ENCODE measurements at places on chromosomes 13 and 19.

- DNase-seq, result no peak
Measured at GRCh38 chr19:4744451-4745174, 21.0 kb upstream of the DPP9 start.

GRCh38 chr13:46170268-46170667, 11.7 kb downstream of the LCP1 start:
- no peak for DNase-seq

- no peak for DNase-seq
Measured at GRCh38 chr13:97205465-97205864, 16.7 kb upstream of the MBNL2 start.

DNA sequence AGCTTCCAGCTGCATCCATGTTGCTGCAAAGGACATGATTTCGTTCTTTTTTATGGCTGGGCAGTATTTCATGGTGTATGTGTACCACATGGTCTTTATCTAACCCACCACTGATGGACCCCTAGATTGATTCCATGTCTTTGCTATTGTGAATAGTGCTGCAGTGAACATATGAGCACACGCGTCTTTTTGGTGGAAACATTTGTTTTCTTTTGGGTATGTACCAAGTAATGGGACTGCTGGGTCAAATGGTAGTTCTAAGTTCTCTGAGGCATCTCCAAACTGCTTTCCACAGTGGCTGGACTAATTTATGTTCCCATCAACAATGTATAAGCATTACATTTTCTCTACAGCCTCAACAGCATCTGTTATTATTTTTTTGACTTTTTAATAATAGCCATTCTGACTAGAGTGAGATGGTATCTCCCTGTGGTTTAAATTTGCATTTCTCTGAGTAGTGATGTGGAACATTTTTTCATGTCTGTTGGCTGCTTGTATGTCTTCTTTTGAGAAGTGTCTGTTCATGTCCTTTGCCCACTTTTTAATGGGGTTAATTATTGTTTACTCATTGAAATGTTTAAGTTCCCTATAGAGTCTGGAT, 6.8 kb upstream of the UBE2L5 start:
- DNase-seq, result no peak

DNA sequence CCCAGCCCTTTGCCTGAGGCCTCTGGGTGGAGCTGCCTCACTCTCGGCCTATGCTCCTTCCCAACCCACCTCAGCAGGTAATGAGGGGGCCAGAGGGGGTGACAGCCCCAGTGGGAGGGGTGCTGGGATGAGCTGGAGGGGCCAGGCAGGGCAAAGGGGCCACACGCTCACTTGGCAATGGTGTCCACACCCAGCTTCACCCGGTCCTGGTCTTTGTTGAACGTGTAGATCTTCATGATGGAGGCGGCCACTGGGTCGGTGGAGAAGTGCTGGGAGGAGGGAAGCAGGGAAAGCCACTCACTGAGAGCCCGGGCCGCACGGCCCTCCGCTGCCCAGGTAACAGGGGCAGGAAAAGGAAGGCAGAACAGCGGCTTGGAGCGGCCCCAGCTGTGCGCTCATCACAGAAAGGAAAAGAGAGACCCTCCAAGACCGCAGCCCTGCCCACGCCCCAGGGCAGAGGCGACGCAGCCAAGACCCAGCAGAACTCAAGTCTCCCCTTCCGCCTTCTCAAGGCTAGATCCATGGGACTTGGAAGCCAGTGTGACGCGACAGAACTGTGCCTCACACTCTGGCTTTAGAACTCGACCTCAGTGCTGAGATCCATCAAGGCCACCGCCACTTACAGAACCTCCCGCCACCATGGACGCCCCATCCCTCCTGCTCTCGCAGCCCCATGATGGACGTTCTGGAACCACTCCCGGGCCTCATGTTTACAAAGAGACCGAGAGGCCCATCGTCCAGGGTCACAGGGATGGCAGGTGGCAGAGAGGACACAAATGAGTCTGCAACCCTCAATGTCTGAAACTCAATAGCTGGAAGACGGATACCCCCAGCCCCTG, 9.2 kb downstream of the UBXN6 start:
- no peak for DNase-seq

GRCh38 chr13:100341327-100341726, 247.3 kb downstream of the GGACT start:
- no peak for DNase-seq

- DNase-seq, result no peak
Measured at GRCh38 chr13:29893438-29893837, 43.0 kb upstream of the UBL3 start.

DNA sequence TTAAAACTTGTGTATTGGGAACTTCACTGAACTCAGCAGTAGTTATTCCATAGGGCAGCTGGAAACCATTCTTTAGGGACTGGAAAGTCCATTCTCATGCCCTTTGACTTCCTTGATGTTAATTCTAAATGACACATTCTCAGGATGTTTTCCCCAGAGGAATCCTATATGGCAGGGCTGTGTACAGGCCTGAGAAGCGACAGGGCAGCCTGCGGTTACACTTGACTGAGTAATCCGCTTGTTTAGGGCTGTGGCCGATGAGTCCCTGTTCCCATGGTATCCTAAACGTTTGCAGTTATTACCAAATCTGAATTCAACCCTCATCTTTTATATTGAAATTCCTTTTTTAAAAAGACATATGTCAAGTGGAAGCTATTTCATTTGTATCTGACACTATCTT, 83.5 kb downstream of the COL4A2 start:
- DNase-seq, result no peak

DNA sequence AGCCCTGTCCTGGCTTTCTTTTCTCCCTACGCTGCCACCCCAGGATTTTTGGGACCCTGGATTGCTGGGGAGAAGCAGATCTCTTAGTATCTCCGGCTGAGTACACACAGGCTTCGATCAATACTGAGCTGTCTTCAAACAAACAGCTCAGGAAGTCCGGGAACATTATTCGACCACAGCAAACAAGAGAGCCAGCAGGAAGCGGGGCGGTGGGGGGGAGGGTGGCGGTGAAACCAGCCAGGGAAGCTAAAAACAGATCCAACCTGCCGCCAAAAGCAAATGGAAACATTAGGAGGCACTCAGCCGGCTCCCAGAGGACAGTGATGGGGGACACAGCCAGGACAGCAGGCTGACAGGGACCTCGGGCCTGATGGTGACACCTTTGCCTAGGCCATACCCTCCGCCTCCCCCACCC, 12.2 kb upstream of the BCAM start:
- DNase-seq, result no peak

DNA sequence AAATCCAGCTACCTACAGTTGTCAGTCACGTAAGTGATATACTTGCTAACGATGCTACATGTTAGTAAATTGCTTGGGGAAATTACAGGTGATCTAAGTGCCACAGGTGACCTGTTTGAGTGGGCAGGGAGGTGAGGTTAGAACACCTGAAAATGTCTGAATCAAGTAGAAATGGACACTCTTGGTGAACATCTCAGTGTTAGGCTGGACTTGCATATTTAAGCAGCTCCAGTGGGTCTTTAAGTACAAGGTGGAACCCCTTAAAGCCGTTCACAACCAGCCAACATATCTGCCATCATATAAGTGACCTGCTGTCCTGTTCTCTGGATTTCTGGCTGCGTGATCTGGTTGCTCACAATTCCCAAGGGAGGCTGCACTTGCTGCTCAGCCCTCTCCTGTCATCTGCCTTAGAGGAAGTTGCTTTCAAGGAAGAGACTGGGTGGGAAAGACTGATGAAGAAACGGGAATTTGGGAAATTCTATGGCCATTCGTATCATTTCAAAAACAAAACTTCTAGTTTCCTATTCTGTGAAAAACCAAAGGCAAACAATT, 244.0 kb downstream of the DCLK1 start:
- DNase-seq, result no peak

GRCh38 chr13:48074006-48074405, 20.9 kb downstream of the MED4 start:
- DNase-seq, result no peak

DNA sequence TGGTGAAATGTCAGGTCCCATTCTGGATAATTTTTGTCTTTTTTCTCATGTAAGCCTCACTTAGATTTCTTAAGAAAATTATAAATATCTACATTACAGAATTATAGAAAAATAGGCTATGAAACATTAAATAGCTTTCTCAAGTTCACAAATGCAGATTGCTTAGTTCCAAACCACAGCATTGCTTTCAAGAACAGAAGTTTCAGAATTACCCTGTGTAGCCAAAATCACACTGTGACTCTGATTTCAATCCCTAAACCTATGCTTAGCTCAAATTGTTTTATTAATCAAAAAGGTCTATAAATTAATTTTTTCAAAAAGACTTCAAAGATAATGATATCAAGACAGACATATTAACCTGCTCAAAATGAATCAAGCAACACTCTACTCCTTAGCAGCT, 881.2 kb upstream of the PCDH20 start:
- DNase-seq, result no peak

DNA sequence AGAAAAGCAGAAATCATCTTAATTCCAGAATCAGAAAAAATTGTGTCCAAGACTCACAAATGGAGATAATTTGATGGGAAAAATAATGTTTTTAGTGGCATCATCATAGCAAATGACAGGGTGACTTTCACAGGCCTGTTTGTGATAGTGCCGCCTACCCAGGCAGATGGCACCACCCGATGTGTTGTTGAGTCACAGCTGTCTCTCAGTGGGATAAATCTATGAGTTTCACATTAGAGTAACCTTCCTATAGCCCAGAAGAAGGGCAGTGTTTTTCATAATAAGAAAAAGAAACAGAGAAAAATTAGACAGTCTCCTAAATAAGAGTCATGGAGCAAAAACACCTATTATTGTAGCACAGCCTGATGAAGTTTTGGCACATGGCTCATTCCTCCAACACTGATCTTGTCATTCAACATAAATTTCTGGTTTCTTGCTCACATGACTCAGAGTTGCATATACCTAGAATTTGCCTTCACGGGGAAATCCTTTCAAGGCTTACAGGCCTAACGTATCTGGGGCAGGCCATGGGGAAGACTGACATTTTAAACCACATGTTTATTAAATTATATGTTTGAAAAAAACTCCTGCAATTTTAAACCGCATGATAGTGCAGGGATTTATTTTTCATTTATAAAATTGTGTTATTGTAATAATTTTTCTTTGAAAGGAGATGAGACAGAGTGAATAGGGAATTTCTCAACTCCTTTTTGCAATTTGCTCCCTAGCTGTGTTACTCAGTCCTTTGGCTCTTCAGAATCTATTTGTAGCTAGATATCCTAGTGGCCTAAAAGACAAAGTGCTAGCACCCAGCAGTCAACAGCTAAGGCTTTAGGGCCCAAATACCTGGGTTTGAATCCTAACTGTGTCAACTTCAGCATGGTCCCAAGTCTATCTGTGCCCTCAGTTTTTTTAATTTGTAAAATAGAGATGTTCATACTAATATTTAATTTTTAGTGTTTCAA, 393.7 kb downstream of the NDFIP2 start:
- DNase-seq, result no peak

All from HL-60 (cell line).